ENCODE measurements at places on chromosomes 6 and 20. TPM values are rescaled to one million over a fixed set of nuclear protein-coding genes. Genes with fewer than 3 reads are reported as not detected.

GPR6 gene
- total RNA-seq, result not detected

- no peaks in the 10 kb centered on the region for H3K4me1 ChIP-seq
- H3K27ac ChIP-seq, result no peak overlapping the region
- no peak overlapping the region for H3K4me3 ChIP-seq
- H3K27me3 ChIP-seq, result peaks cover 17% of the 10 kb centered on the region
Observed at GRCh38 chr6:7636151-7636550, 46.2 kb downstream of the SNRNP48 start.

DNA sequence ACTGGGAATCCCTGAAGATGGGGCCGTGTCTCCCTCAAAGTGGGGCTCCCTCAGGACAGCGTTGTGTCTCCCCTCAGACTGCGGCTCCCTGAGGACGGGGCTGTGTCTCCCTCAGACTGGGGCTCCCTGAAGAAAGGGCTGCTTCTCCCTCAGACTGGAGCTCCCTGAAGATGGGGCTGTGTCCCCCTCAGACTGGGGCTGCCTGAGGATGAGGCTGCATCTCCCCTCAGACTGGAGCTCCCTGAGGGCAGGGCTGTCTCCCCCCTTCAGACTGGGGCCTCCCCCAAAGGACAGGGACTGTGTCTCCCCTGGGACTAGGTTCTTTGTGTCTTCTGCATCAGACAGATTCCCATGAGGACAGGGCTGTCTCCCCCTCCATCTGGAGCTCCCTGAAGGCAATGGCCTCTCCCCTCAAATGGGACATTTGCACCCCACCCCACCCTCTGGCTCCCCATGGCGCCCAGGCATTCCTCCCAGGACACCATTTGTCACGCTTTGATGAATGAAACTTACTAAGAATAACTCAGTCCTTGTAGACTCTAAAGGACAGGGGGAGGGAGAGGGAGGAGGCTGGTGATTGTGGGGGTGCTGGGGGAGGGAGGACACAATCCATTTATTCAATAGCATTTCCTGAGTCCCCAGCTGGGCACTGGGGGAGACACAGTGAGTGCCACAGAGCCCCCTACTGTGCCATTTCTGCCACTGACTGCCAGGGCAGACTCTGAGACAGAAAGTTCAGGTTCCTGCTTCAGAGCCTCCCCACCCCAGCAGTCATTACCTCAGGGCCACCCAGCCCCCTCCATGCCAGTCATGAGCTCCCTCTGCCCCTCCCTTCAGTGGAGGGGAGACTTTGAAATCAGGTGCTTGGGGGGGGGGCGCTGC is 122.4 kb downstream of the MRPL14 start:
- peaks cover 61% of the 10 kb centered on the region for H3K27me3 ChIP-seq
- no peaks in the 10 kb centered on the region for H3K36me3 ChIP-seq
- peaks cover 10% of the 10 kb centered on the region for H3K4me1 ChIP-seq
- H3K4me3 ChIP-seq, result no peak overlapping the region
- no peak for DNase-seq
- H3K27ac ChIP-seq, result no peak overlapping the region

CST5 gene
- total RNA-seq, result not detected

DNA sequence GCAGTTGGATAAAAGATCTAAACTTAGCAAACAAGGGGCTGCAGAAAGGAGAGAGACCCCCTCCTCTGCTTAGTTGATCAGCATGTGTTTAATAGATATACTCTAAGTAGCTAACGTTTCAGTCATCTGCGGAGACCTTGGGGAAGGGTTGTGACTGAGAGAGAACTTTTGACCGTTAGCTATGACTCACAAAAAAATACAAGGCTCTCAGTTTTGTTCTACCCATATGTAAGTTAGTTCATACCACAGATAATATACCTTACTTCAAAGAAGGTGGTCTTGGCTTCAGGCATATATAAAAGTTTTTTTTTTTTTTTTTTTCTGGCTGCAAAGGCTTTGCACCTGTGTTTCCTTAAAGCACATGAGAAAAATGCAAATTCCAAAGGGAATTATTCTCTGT is 258.9 kb downstream of the GJA1 start:
- H3K27me3 ChIP-seq, result no peaks in the 10 kb centered on the region
- H3K36me3 ChIP-seq, result no peaks in the 10 kb centered on the region
- no peak overlapping the region for H3K4me3 ChIP-seq
- H3K4me1 ChIP-seq, result no peaks in the 10 kb centered on the region

DNA sequence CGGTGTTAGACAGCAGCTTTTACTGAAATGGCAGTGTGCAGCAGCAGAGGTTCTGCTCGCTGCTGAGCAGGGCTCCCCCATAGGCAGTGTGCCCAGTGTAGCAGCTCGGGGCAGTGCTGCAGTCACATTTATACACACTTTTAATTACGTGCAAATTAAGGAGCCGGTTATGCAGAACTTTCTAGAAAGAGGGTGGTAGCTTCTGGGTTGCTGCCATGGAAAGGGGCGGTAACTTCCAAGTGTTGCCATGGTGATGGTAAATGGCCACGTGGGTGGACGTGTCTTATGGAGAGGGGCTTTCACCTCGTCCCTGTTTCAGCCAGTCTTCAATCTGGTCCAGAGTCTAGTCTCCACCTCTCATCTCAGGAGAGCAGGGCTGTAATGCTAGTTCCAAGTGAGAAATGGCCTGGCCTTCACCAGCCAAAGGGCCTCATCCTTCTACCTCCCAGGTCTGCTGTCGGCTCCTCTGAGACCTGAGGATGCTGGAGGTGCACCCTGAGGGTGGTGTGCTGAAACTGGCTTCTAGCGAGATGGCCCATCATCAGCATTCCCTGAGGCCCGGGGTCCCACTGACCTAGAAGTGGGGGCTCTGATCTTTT is 180.5 kb upstream of the PMEPA1 start:
- H3K36me3 ChIP-seq, result no peaks in the 10 kb centered on the region
- peaks cover 20% of the 10 kb centered on the region for H3K27me3 ChIP-seq
- H3K4me1 ChIP-seq, result no peaks in the 10 kb centered on the region
- no peak overlapping the region for H3K27ac ChIP-seq

GRCh38 chr6:144952456-144953240 is 667.5 kb downstream of the UTRN start:
- DNase-seq, result no peak
- H3K27ac ChIP-seq, result no peak overlapping the region
- H3K4me1 ChIP-seq, result no peaks in the 10 kb centered on the region
- no peaks in the 10 kb centered on the region for H3K36me3 ChIP-seq
- H3K27me3 ChIP-seq, result no peaks in the 10 kb centered on the region
- no peak overlapping the region for H3K4me3 ChIP-seq

OPRM1 gene
- not detected for total RNA-seq

RUNX2 gene
- total RNA-seq, result 9.3 TPM

GRCh38 chr6:155517294-155517693 is 61.7 kb upstream of the NOX3 start:
- H3K27ac ChIP-seq, result no peak overlapping the region
- H3K36me3 ChIP-seq, result peaks cover 3% of the 10 kb centered on the region
- DNase-seq, result no peak
- peaks cover 2% of the 10 kb centered on the region for H3K27me3 ChIP-seq

C6orf163 gene
- total RNA-seq, result 1.7 TPM

- H3K4me3 ChIP-seq, result no peak overlapping the region
- H3K36me3 ChIP-seq, result no peaks in the 10 kb centered on the region
- H3K4me1 ChIP-seq, result no peaks in the 10 kb centered on the region
Observed at GRCh38 chr6:81694207-81694606, 58.3 kb downstream of the TENT5A start.

ELOVL2 gene
- total RNA-seq, result not detected

PPP1R18 gene
- total RNA-seq, result 293 TPM

- peaks cover 21% of the 10 kb centered on the region for H3K36me3 ChIP-seq
- no peak for DNase-seq
- H3K4me1 ChIP-seq, result peaks cover 18% of the 10 kb centered on the region
- H3K4me3 ChIP-seq, result no peak overlapping the region
- H3K27ac ChIP-seq, result no peak overlapping the region
Observed at GRCh38 chr6:44917430-44917829, 410.7 kb upstream of the RUNX2 start.

- no peaks in the 10 kb centered on the region for H3K27me3 ChIP-seq
- no peak for DNase-seq
- no peak overlapping the region for H3K27ac ChIP-seq
- no peak overlapping the region for H3K4me3 ChIP-seq
- H3K36me3 ChIP-seq, result no peaks in the 10 kb centered on the region
Observed at GRCh38 chr20:49969234-49969633, 13.5 kb upstream of the SNAI1 start.

DNA sequence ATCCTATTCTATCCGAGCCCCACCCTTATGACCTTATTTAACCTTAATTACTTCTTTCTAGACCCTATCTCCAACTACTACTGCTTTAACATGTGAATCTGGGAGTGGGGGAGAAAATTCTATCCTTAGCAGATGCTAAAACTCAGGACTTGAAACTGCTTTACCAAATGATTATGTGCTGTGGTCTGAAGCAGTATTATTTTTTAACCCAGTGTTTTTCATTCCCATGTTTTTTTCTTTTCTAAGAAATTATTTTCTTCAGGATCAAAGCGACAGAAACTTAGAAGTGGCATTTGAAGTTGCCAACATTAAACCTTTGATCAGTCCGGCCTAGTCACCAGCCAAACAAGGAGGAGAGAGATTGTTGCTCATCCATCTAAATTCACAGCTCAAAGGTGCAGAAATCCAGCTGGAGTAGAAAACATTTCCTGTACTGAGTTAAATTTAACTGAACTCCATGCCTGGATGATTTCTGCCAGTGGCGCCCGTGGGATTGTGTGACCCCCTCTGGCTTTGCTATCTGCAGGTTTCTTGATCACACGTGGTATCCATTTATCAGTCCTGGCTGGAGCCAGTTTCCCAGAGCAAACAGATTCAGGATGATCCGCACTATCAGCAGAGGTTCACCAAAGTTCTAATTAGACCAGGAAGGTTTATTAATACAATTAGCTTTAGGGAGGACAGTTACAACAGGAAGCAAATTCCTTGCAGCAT is 300.5 kb downstream of the PLCB1 start:
- no peaks in the 10 kb centered on the region for H3K36me3 ChIP-seq
- no peak overlapping the region for H3K27ac ChIP-seq
- H3K4me1 ChIP-seq, result peaks cover 5% of the 10 kb centered on the region
- no peaks in the 10 kb centered on the region for H3K27me3 ChIP-seq

DNA sequence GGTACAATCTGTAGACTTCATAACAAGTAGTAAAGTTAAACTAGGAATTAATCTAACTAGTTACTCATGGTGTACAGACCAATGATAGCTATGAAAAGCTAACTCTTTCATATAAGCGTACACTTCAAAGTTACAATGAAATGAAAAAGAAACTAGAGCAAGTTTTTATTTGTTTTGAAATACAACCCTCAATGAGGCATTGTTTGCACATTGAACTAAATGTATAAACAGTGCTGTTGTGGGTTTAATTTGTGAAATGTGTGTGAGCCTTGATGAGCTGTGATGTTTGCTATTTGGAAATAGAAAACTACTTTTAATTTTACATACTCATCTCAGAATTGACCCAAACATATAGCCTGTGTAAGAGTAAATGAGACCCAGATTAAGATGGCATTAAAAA is 11.1 kb upstream of the EYA4 start:
- H3K27me3 ChIP-seq, result no peaks in the 10 kb centered on the region
- H3K4me3 ChIP-seq, result no peak overlapping the region
- DNase-seq, result no peak
- H3K4me1 ChIP-seq, result no peaks in the 10 kb centered on the region
- H3K27ac ChIP-seq, result no peak overlapping the region

DNA sequence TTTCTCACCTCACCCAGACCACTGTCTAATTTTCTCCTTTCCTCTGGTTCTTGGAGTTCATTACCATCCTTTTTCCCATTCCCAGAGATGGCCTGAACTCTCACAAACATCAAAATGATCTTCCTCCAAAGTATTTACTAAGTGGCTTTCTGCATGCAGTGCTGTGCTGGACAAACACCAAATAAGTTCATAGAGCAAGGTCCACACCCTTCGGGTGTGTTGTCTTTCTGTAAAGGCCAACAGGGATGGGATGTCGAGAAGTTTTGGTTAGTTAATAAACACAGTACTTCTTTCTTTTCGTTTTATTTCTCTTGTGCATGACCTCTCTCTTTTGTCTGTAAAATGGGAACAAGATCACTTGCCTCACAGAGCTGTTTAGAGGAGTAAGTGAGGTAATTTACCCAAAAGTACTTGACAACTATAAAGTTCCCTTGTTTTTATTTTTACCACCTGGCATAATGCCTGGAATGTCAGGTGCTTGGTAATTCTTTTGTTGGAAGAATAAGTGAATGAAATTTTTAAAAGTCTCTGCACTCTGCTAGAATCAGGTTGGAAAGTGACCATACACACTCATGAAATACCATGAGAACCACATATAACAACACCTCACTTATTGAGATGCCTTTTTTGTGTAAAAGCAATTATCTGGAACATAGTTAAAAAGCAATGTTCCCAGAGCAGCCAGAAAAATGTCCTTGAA is 22.8 kb upstream of the CCN6 start:
- no peak overlapping the region for H3K4me3 ChIP-seq
- H3K27me3 ChIP-seq, result peaks cover 4% of the 10 kb centered on the region
- no peak overlapping the region for H3K27ac ChIP-seq
- no peak for DNase-seq
- peaks cover 1% of the 10 kb centered on the region for H3K36me3 ChIP-seq

SLC22A2 gene
- not detected for total RNA-seq

- H3K4me3 ChIP-seq, result no peak overlapping the region
- no peak overlapping the region for H3K27ac ChIP-seq
- no peaks in the 10 kb centered on the region for H3K4me1 ChIP-seq
- DNase-seq, result no peak
Observed at GRCh38 chr6:51992876-51993275, 94.5 kb downstream of the PKHD1 start.

FAM209B gene
- 1.7 TPM for total RNA-seq

SYCP2L gene
- total RNA-seq, result 0.37 TPM

Data from activated CD8-positive, alpha-beta memory T cell treated with anti-CD3 and anti-CD28 coated beads, Interleukin-2, amount 10 ng/mL, durations not matched to agents 7 days and 5 days (primary cell).